ENCODE measurements at places on chromosomes 2 and 18. TPM values are rescaled to one million over a fixed set of nuclear protein-coding genes. Genes with fewer than 3 reads are reported as not detected.
A peak's percentile ranks its signal among the peaks of the same experiment; 100 is the strongest.

Gene ZNF892
- total RNA-seq = 3.2 TPM

Gene ASB18
- not detected for total RNA-seq

Gene IER3IP1
- 7.1 TPM for total RNA-seq

Gene OSR1
- total RNA-seq = 1.2 TPM

Gene HOXD9
- total RNA-seq = not detected

Gene CEP76
- 2.4 TPM for total RNA-seq

Gene PRKRA
- total RNA-seq = 21.1 TPM

Gene THSD7B
- not detected for total RNA-seq

- H3K27me3 ChIP-seq = no peaks in the 10 kb centered on the region
- no peak for DNase-seq
- H3K36me3 ChIP-seq = no peaks in the 10 kb centered on the region
- H3K27ac ChIP-seq = no peak overlapping the region
Measured at GRCh38 chr2:181575650-181576025, 81.3 kb downstream of the CERKL start.

GRCh38 chr2:34266908-34267697, 668.0 kb upstream of the FAM98A start:
- H3K27me3 ChIP-seq = no peaks in the 10 kb centered on the region
- DNase-seq = no peak
- H3K36me3 ChIP-seq = no peaks in the 10 kb centered on the region
- no peaks in the 10 kb centered on the region for H3K4me1 ChIP-seq

GRCh38 chr18:36015629-36016028, 43.1 kb downstream of the RMP24 start:
- no peaks in the 10 kb centered on the region for H3K27me3 ChIP-seq
- H3K27ac ChIP-seq = no peak overlapping the region
- H3K4me3 ChIP-seq = no peak overlapping the region
- no peak for DNase-seq
- no peaks in the 10 kb centered on the region for H3K36me3 ChIP-seq

DNA sequence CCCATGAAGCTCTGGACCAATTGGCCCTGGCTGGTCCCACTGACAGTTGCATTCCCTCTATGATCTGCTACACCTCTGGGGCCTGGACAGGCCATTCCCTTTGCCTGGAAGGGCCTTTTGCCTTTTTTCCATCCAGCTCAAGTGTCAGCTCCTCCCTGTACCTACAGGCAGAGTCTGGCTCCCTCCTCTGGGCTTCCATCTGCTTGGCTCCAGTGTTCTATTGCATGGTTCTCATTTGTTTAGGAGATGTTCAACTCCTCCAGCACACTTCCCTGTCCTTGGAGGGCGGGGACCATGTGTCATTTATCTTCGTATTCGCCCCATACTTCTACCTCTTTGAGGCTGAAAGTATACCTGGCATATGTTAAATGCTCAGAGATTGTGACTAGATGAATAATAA, 61.1 kb downstream of the PRKCE start:
- no peaks in the 10 kb centered on the region for H3K36me3 ChIP-seq
- no peak overlapping the region for H3K27ac ChIP-seq
- DNase-seq = no peak

DNA sequence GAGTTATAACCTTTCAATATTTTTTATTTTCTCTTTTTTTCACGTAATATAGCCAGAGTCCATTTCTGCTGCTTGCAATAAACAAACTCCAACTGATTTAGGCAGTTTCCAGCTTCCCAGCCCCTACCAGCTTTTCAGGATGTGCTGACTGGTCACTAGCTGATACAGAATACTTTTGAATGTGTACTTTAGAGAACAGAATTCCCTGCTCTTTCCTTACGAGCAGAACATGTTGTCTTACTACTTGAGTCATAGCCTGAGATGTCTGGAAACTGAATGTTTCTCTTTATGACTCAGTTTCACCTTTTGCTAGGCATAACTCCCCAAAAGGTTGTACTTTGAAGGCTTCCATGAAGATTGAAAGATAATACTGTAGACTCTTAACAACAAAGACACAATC, 44.5 kb upstream of the KCNE4 start:
- H3K4me1 ChIP-seq = no peaks in the 10 kb centered on the region
- no peak for DNase-seq
- no peaks in the 10 kb centered on the region for H3K36me3 ChIP-seq
- no peak overlapping the region for H3K4me3 ChIP-seq
- H3K27me3 ChIP-seq = no peaks in the 10 kb centered on the region

DNA sequence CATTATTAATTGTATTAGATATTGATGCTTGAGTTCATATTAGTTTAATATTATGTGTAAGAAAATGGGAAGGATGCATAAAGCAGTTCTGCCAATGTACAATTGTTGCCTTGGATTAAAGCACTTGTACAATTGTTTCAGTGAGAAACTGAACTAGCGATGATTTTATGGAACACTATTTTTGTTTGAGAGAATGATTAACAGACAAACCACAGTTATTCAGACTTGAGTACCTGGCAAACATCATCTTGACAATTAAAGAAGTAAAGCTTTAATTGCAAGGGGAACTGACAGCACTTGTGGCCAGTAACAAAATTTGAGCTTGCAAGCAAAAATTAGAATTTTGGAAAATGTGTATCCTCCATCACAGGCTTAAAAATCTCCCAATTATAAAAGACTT, 214.3 kb downstream of the RIT2 start:
- no peaks in the 10 kb centered on the region for H3K4me1 ChIP-seq
- H3K27me3 ChIP-seq = no peaks in the 10 kb centered on the region
- no peaks in the 10 kb centered on the region for H3K36me3 ChIP-seq
- H3K27ac ChIP-seq = no peak overlapping the region
- no peak overlapping the region for H3K4me3 ChIP-seq

DNA sequence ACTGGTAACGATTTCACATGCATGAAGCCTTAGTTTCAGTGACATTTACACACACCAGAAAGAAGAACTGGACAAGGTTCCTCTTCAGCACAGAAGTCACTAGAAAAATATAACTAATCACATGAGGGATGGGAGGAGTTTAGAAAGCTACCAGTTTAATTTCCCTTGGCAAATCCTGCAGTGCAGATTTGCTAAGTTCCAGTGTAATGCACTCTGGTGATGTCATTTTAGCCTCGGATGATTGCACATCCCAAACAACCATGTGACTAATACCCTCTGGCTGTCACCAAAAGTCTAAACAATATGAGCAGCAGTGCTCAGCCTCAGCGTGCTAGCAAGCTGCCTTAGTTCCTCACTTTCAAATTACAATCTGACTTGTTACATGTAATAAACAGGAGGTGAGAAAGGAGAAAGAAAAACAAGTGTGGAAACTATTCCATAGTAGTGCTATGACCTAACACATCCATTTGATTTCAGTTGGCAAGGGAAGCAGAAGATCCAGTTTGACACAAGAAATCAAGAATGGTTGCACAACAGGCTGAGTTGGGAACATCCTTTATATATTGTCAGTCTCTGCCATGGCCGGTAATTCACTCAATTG, 35.3 kb upstream of the PPP1CB start:
- H3K4me1 ChIP-seq = peaks cover 5% of the 10 kb centered on the region
- H3K4me3 ChIP-seq = no peak overlapping the region
- no peaks in the 10 kb centered on the region for H3K27me3 ChIP-seq
- H3K27ac ChIP-seq = peak overlapping the region; percentile 79
- no peak for DNase-seq
- H3K36me3 ChIP-seq = no peaks in the 10 kb centered on the region

GRCh38 chr2:221553333-221553732, 18.8 kb downstream of the EPHA4 start:
- no peak overlapping the region for H3K4me3 ChIP-seq
- no peaks in the 10 kb centered on the region for H3K27me3 ChIP-seq
- H3K27ac ChIP-seq = no peak overlapping the region
- H3K4me1 ChIP-seq = no peaks in the 10 kb centered on the region

Data from pancreas (tissue), 10 donors.